Activated T-helper 1 cell treated with anti-CD3 and anti-CD28 coated beads, Interleukin-12 subunit alpha, Interleukin-12 subunit beta, Interleukin-2, Interleukin-4 antibody, amounts not matched to agents 30 ng/mL and 10 ng/mL and 1 ng/mL, durations not matched to agents 14 hours and 24 hours and 36 hours (primary cell): ENCODE measurements at places on chromosomes 6 and 20. TPM values are rescaled to one million over a fixed set of nuclear protein-coding genes. Genes with fewer than 3 reads are reported as not detected.

HLA-G gene
- total RNA-seq, result 0.91 and 1.6 TPM in 2 replicates

CCN6 gene
- total RNA-seq, result 0.17 TPM in 1 of 2 replicates, not detected in the other

HMGCLL1 gene
- total RNA-seq, result not detected in 2 replicates

- H3K36me3 ChIP-seq, result no peaks in the 10 kb centered on the region
- DNase-seq, result no peak
- no peak overlapping the region for H3K4me3 ChIP-seq
- H3K27ac ChIP-seq, result no peak overlapping the region
Observed at GRCh38 chr20:9280666-9281065, 211.8 kb downstream of the PLCB4 start.

GRCh38 chr6:149454346-149454848 lies 30.4 kb downstream of the ZC3H12D start:
- H3K27ac ChIP-seq, result no peak overlapping the region
- no peak for DNase-seq
- no peaks in the 10 kb centered on the region for H3K27me3 ChIP-seq
- H3K4me1 ChIP-seq, result peaks cover 24% of the 10 kb centered on the region
- no peak overlapping the region for H3K4me3 ChIP-seq
- H3K36me3 ChIP-seq, result peaks cover 36% of the 10 kb centered on the region

DNA sequence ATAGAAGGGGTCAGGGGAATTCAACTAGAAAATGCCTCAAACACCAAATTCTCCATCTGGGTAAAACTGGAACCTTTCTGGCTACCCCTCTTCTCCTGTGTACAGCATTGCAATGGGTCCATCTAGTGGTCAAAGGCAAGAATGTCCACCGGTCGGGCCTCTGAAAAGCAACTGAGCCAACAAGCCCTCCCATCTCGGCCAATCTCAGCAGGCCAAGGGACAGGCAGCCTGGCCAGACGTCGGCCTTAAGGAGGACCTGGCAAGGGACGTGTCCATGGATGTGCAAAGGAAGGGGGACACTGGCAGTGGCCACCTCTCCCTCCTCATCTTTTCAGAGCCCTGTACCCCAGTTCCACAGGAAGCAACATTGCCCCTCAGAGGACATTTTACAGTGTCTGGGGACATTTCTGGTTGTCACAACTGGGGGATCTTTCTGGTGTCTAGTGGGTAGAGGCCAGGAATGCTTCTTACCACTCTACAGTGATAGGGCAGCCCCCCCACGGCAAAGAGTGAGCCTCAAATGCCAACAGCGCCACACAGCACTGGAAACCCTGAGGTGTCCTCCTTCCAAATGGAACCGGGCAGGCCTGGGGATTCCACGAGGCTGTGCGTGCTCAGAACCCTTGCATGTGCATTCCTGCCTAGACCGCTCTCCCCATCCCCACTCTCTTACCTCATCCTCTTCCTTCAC lies 99.8 kb upstream of the FOXA2 start:
- H3K27me3 ChIP-seq, result no peaks in the 10 kb centered on the region
- no peak overlapping the region for H3K4me3 ChIP-seq
- no peaks in the 10 kb centered on the region for H3K36me3 ChIP-seq
- H3K4me1 ChIP-seq, result no peaks in the 10 kb centered on the region
- no peak overlapping the region for H3K27ac ChIP-seq
- peak; percentile 16 for DNase-seq

- H3K36me3 ChIP-seq, result peaks cover 17% of the 10 kb centered on the region
- H3K27ac ChIP-seq, result no peak overlapping the region
- no peak overlapping the region for H3K4me3 ChIP-seq
- H3K4me1 ChIP-seq, result peaks cover 7% of the 10 kb centered on the region
Observed at GRCh38 chr20:35917077-35917476, 37.2 kb downstream of the SCAND1 start.

DNA sequence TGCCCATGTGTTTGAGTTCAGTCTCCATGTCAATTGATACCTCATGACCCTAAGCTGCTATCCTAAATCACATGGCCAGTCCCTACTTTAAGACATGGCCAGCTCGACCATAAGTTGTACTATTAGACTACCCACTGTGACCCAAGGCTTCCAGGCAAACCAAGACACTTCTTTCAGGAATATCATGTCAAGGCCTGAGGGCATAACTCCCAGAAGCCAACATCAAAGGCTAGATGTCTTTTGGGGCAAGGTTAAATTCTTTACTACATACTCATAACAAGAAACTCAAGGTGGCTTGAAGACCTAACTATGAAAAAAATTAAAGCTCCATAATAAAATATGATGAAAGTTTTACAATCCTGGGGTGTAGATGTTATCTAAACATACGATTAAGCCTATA lies 228.3 kb upstream of the PRND start:
- H3K36me3 ChIP-seq, result no peaks in the 10 kb centered on the region
- no peak overlapping the region for H3K4me3 ChIP-seq
- peaks cover 12% of the 10 kb centered on the region for H3K27me3 ChIP-seq
- no peaks in the 10 kb centered on the region for H3K4me1 ChIP-seq

DNA sequence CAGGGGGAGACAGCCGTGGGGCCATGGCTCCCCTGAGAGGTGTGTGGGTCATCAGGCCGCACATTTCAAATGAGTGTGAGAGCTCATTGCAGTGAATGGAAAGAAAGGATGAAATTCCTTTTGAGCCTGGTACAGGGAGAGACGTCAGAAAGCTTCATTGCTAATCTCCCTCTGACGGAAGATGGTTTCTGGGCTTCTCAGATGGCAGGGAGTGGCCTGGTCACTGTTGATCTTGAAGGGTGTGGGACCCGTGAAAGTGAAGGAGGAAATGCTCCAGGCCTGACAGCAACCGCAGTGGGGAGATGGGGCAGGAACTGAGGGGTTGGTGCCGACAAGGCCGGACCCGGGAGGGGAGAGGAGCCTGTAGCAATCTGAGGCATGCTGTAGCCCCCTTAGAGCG lies 127.4 kb downstream of the MYLK4 start:
- no peak overlapping the region for H3K27ac ChIP-seq
- no peaks in the 10 kb centered on the region for H3K4me1 ChIP-seq
- no peak overlapping the region for H3K4me3 ChIP-seq
- no peak for DNase-seq

DNA sequence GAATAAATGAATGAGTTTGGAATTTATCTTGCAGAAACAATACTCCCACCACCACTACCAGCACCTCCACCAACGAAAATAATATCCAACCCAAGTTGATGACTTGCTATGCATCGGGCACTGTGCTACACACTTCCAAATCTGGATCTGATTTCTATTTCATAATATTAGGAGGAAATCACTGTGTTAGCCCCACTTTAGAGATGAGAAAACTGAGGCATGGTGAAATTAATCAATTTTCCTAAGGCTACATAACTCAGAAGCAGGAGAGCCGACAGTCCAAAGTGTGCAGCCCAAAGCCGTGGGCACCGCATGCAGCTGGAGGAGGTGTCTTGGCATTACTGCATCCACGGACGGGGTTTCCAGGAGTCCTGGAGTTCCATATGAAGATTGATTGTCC lies 17.6 kb downstream of the TCF15 start:
- H3K4me3 ChIP-seq, result no peak overlapping the region
- peaks cover 9% of the 10 kb centered on the region for H3K27me3 ChIP-seq
- H3K36me3 ChIP-seq, result no peaks in the 10 kb centered on the region
- H3K27ac ChIP-seq, result no peak overlapping the region

DNA sequence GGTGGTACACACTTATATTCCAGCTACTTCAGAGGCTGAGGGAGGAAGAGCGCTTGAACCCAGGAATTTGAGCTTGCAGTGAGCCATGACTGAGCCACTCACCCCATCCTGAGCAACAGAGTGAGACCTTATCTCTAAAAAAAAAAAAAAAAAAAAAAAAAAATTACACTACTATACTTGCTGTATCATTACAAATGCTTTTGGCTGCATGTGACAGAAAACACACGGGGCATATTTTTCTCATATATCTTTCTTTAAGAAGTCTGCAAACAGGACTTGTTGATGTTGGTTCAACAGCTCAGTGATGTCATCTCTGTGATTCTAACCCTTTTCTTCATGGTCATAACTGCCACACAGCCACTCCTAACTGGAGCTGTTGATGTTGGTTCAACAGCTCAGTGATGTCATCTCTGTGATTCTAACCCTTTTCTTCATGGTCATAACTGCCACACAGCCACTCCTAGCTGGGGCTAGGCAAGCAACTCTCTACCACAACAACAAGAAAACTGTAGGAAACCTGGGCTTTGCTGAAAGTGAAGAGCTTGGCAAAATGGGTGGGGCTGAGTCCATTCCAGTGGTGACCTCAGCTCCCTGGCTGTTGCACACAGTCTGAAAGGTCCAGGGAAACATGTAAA lies 19.8 kb downstream of the MTFR2 start:
- DNase-seq, result no peak
- H3K27ac ChIP-seq, result peak overlapping the region; percentile 54
- H3K36me3 ChIP-seq, result peaks cover 20% of the 10 kb centered on the region
- peaks cover 27% of the 10 kb centered on the region for H3K4me1 ChIP-seq

DNA sequence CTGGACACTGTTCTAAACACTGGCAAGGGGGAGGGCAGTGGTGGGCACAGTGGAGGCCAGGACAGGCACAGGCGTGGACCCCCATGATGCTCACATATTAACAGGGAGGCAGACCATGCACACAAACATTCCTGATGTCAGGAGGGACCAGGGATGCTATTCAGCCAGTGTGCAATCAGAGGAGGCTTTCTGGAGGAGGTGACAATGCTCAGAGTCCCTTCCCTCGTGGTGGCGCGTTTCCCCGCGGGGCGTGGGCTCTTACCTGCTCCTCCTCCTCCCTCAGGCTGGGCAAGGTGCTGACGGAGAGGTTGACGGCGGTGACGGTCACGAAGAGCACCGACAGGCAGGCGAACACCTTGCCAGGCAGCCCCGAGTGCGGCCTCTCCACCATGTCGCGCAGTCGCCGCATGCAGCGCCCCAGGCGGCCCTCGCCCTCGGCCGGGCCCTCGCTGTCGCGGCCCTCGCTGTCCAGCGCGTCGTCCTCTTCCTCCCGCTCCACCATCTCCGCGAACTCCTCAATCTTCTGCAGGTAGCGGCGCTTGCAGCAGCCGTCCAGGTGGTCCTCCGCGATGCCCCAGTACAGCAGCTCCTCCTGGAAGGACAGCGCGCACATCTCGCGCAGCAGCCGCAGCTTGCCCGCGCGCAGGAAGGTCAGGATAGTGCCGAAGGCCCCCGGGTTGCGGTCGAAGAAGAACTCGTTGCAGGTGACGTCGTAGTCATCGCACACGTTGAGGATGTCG lies 13.4 kb downstream of the KCNG1 start:
- no peaks in the 10 kb centered on the region for H3K27me3 ChIP-seq
- H3K4me3 ChIP-seq, result no peak overlapping the region
- no peaks in the 10 kb centered on the region for H3K4me1 ChIP-seq
- DNase-seq, result no peak
- H3K36me3 ChIP-seq, result no peaks in the 10 kb centered on the region
- H3K27ac ChIP-seq, result no peak overlapping the region

DNA sequence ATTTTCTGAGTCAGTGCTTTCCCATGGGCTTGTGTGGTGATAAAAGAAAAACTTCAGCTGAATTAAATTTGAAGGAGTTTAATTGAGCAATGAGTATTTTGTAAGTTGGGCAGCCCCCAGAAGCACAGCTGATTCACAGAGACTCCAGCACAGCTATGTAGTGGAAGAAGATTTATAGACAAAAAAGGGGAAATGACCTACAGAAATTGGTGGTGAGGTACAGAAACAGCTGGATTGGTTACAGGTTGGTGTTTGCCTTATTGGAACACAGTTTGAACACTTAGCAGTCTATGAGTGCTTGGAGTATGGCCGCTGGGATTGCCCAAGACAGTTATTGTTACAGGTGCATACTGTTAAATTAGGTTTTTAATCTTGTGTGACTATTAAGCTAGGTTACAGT lies 96.9 kb upstream of the PTPRK start:
- H3K4me3 ChIP-seq, result no peak overlapping the region
- no peaks in the 10 kb centered on the region for H3K36me3 ChIP-seq
- DNase-seq, result no peak
- no peaks in the 10 kb centered on the region for H3K4me1 ChIP-seq
- no peaks in the 10 kb centered on the region for H3K27me3 ChIP-seq
- H3K27ac ChIP-seq, result no peak overlapping the region

DNA sequence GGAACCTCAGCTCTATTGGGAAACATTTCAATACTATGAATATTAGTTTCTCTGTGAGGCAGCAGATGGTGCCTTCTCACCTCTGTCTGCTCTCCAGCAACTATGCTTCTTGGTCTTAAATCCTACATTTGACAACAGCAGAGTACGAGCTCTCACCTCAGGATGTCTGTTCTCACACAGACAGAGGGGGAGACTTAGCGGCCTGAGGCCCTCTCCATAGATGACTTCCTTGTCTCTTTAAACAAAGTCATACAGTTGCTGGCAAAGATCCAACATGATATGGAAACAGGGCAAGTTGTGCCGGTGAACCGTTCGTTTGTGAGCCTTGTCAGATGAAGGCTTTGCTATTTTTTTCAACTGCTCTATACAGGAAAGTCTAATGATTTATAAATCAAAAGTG lies 43.7 kb upstream of the GABRR1 start:
- DNase-seq, result no peak
- H3K27me3 ChIP-seq, result peaks cover 6% of the 10 kb centered on the region
- H3K27ac ChIP-seq, result no peak overlapping the region
- no peaks in the 10 kb centered on the region for H3K36me3 ChIP-seq
- no peaks in the 10 kb centered on the region for H3K4me1 ChIP-seq

- H3K27ac ChIP-seq, result peak overlapping the region; percentile 22
- no peaks in the 10 kb centered on the region for H3K27me3 ChIP-seq
- H3K4me3 ChIP-seq, result no peak overlapping the region
- DNase-seq, result no peak
- H3K36me3 ChIP-seq, result peaks cover 29% of the 10 kb centered on the region
Observed at GRCh38 chr6:35426074-35426473, 26.1 kb upstream of the FANCE start.
